ENCODE measurements at places on chromosomes 5 and 9.

DNA sequence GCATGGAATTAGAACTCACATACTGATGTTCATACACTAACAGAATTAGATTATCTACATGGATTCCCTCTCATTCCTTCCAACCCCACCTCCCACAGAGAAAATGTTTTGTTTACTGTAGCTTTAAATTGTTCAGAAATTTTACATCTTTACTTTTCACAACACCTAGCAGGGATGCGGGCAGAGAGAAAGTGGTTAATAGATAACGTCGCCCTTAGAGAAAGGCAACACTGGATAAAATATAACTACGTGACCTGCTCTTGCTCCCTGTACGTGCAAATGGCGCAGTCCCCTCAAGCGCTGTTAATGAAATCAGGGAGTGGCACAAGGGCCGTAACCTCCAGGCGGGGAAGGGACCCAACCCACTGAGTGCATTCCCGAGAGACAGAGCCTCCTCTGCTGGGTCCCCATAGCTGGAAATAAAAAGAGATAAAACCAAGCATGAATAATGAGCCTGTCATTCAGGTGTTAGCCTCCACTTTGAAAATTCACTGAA, 125.3 kb upstream of the DAPK1 start:
- DNase-seq: no peak

DNA sequence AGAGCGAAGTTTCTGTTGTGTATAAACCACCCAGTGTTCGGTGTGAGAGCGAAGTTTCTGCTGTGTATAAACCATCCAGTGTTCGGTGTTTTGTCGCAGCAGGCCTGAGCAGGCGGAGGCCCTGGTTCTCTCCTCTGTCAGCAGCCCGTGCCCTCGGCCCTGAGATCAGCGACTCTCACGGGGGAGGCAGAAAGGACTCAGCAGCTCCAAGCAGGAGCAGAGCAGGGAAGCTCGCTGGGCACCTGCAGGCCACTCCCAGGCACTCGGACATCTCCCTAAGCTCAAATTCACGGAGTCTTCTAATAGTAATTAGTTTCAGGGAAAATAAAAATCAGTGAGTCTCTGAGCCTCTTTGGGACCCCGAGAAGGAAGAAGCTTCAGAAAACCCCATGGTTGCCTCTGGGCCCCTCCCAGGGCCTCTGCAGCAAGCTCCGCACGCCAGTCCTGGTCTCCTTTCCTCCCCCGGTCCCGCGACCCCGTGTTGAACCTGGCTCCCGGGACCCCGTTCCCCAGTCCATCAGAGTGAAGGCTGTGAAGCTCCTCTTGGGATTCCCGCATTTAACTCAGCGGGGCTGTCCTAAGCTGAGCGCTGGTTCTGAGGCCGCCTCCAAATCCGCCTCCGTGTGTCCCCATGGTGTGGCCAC, 81.9 kb upstream of the ADAMTS2 start:
- DNase-seq: no peak

DNA sequence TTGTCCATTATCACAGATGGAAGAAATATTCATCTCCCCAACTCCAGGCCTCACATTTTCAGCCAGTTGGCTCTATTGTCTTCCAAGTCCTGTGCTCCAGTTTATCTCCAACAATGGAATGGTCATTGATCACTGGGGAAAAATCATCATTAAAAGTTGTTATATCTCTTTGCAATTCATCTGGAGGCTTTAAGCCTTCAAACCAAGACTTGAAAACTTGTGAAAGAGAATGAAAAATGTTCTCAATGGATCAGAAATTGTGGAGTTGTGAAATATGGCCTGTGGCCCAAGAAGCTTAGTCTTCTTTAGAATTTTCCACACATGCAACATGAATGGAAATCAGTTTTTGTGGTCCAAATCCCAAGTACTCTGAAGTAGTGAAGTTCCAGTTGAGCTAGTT, 569.6 kb downstream of the EBF1 start:
- DNase-seq: no peak

GRCh38 chr9:121917375-121918335, 175.5 kb downstream of the TTLL11 start:
- no peak for DNase-seq

DNA sequence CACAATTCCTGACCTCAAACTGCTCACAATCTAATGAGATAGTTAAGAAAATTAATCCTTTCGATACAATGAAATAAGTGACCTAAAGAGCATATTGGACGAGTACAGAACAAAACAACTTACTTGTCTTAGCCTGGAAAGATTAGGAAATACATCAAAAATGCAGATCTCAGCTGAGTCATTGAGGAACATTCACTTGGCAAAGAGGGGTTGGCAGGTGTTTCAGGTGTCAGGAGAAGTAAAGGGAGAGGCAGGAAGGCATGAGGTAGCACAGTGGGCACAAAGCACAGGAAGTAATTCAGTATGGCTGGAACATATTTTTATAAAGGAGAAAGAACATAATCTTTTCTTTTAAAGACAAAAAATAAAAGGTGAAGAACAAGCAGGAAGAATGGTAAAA, 628.8 kb upstream of the RGMB start:
- no peak for DNase-seq

DNA sequence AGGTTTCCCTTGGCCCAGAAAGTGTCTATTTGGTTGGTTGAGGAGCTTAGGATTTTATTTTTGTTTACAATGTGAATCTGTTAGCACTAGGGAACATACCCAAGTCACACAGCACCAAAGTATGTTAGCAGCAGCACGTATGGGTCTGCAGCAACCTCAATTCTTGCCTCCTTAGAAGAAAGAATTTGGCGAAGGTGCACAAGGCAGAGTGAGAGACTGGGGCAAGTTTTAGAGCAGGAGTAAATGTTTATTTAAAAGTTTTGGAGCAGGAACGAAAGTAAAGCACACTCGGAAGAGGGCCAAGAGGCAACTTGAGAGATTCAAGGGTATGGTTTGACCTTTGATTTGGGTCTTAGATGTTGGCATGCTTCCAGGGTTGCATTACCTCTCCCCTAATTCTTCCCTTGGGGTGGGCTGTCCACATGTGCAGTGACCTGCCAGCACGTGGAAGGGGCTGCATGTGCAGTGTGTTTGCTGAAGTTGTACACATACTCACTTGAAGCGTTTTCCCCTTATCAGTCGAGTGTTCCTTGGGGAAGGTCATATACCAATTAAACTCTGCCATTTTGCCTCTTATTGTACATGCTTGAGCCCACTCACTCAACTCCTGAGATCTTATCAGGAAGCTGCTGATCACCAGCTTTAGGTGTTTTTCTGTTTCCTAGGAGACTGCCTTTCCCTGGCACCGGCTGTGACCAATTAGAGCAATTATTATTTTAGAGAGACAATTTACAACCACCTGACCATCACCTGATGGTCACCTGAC, 64.9 kb upstream of the SHC3 start:
- no peak for DNase-seq

DNA sequence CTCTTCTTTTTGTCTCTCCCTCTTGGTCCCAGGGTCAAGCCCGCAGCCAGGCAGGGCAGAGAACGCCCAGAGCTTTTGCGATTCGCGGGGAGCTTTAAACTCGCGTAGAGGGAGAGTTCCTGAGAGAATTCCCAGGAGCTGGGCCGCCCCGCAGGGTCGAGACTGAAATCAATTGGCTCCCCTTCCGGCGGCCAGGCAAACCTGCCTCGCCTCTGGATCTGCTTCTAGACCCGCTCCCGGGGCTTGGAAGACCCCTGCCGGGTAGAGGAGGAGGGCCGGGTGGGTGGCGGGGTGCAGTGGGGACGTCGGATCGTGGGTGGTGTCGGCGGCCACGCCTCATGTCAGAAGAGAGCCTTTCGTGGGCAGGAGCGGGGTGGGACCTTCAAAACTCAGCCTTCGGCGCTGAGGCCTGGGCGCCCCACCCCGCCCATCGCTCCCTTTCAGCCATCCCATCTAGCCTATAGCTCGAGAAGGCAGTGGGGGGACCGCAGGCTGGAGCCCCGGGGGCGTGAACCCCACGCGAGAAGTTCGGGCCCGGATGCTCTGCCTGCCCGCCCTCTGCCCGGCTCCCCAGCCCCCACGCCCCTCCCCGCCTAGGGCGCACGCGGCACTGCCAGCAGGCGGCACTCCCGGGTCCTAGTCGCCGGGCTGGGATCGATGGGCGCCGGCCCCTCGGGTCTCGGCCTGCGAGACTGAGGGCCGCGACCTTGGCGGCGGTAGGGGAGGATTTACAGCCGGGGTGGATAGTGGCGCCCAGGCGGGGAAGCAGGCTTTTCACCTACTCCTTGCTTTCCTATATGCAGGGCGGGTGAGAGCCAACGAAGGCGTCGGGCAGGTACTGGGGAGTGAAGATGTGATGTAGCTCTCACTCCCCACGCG, 6.1 kb downstream of the PRDM6 start:
- DNase-seq: no peak

- DNase-seq: no peak
Observed at GRCh38 chr9:71704796-71705195, 63.5 kb downstream of the CEMIP2 start.

- DNase-seq: peak; percentile 34
Observed at GRCh38 chr9:33170464-33171415, 3.6 kb upstream of the B4GALT1 start.

GRCh38 chr5:79666758-79667157, 22.9 kb upstream of the CMYA5 start:
- no peak for DNase-seq

DNA sequence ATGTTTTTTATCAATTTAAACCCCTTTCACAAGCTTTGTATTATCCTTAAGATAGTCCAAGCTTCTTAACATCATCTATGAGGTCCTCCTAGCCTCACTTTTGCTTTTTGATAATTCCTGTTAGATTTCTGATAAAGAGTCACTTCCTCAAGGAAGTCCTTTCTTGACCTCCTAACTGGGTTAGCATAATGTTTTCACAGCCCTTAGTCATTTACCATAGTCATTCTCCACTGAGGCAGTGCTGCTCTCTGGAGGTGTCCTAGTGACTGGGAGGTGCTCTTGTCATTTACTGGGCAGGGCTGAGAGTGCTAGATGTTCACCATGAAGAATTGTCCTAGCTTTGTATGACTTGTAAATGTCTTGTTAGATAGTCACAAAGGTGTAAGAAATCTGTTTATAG, 26.4 kb downstream of the TNPO1 start:
- DNase-seq: no peak

- no peak for DNase-seq
Observed at GRCh38 chr5:163561339-163561738, 55.9 kb downstream of the MAT2B start.

DNA sequence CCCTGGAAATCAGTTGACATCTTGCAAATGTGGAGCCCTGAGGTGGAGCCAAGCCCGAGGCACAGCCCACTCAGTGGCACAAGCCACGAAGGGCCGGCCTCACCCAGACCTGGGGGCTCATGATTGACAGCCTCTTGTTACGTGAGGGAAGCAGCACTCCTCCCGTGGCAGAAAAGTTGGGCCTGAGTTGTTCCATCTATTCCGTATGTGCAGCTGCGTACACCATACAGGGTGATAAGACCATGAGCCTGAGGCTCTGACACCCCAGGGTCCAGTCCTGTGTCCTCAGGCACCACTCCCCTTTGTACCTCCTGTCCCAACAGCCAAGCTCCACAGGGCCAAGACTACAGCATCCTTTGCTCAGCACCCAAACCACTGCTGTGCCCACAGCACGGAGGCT, 1.9 kb upstream of the ORM2 start:
- no peak for DNase-seq

- DNase-seq: peak; percentile 51
Observed at GRCh38 chr5:65076251-65076869, 307.6 kb downstream of the CWC27 start.

- DNase-seq: no peak
Observed at GRCh38 chr9:116387934-116388698, 234.5 kb downstream of the PAPPA start.

DNA sequence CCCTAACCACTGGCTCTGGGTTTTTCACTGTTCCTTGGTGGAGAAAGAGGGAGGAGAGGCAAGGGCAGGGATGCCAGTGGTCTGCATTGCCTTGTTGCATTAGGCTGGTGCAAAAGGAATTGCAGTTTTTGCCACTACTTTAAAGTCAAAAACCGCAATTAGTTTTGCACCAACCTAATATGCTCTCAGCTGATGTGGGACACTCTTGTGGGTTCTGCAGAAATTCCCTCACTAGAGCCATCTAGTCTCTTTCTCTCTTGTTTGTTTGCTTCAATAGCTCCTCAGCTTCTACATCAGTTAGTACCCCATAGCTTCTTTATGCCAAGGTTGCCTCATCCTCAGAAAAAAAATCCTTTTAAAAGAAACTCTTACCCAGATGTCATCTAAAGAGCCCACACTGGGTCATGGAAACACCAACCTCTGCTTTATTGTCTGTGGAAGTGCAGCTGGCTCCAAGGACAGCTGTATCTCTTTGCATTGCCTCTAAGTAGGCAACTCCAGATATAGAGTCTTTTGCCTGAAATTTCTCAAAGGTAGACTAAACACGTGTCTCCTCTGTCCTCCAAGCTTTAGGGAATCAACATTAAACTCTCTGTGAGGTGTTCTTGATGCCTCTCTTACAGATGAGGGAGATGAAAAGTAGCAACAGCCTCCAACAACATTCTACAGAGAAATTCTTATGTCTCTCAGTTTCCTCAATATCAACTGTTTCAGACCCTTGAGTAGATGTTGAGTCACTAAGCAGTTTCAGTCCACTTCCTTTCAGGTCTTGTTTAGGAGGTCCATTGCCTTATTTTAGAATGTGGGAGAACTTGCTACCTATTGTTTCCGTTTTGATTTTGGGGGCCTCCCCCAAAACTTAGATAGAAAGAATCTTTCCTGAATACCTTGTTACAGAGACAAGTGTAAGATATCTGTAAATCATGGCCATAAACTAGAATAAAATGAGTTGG, 84.9 kb upstream of the MEF2C start:
- no peak for DNase-seq

DNA sequence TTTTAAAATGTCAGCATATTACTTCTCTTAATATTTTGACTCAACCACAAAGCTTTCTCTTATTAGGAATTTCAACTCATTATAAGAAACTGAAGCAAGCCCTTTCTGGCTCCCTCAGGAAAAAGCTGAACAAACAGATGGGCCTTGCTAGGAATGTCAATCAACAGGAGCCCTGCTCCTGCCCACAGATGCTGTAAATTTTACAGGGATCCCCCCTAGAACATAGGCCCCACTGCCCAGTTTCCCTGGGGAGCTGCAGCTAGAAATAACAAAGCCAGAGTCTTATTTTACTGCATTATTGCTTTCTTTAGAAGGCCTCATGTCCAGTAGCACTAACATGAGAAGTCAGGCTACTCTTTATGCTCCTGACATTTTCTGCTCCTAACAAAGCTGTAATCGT, 103.8 kb downstream of the PCSK1 start:
- DNase-seq: no peak

DNA sequence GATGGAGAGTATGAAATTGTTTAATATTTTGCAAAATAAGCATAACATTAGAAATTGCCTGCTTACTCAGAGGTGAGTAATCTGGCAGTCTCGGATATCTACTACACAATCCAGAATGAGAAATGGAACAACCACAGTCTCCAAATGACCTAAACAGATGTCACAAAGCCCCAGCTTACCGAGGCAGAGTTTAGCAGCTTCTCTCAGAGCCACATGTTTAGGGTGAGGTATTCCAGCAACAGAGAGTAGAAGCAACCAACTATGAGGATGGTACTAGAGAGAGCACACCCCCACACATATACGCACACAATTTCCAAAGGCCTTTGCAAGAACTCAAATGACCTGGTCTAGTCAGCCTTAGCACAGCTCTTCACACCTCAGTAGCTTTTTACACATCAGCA, 122.7 kb upstream of the LPAR1 start:
- DNase-seq: no peak

- DNase-seq: no peak
Observed at GRCh38 chr9:91985692-91986091, 35.7 kb upstream of the ROR2 start.
